NCI-H526 treated with DMSO at 0.1 percent for 48 hours (cell line): ENCODE measurements at places on chromosomes 3 and 15.

DNA sequence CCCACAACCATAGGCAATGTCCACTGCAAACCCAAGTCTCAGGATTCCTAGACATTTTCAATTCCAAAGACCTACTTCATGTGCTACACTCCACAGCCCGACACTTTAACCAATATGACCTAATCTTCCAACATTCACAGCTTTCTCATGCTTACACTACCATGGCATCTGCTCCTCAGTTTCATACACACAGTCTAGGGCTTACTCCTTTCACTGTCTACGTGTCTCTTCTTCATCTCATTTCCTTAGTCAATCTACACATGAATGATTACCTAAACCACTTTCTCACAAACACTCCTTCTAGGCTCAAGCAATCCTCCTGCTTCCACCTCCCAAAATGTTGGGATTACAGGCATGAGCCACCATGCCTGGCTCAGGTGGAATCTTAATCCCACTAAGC lies 106.3 kb downstream of the STAG1 start:
- DNase-seq = no peak

GRCh38 chr3:117144853-117145252 lies 435.3 kb downstream of the TUSC7 start:
- DNase-seq = no peak

DNA sequence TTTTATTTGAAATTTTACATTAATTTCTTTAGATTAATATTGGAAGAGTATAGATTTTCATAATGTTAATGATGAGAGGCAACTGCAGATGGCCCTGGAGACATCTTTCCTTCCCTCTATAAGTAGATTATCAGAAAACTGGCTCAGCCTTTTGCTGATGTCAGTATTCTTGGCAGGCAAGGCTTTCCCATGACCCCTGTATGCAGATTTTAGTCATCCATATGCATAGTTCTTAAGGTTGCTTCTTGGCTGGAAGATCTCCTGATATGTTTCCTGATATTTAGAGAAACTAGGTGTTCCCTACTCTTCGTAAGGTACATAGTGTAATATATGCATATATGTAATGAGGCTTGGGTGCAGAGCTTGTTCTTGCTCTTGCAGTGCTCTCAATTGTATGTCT lies 911.4 kb downstream of the EPHA3 start:
- no peak for DNase-seq

DNA sequence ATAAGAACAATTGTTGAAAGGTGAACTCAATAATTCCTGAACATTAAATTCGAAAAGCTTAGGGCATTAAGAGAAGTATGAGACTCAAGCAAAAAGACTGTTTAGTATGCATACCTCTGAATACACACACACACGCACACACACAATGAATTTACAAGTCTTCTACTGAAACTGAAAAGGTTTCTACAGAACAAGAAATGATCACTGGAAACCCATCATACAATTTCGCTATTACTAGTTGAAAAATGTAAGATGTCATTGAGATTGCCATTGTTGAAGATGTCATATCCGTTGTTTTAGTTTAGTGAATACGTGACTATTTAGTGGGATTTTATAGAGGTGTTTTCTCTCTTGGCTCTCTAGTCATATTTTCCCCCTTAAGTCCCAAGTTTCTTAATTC lies 106.8 kb downstream of the FOXB1 start:
- no peak for DNase-seq

DNA sequence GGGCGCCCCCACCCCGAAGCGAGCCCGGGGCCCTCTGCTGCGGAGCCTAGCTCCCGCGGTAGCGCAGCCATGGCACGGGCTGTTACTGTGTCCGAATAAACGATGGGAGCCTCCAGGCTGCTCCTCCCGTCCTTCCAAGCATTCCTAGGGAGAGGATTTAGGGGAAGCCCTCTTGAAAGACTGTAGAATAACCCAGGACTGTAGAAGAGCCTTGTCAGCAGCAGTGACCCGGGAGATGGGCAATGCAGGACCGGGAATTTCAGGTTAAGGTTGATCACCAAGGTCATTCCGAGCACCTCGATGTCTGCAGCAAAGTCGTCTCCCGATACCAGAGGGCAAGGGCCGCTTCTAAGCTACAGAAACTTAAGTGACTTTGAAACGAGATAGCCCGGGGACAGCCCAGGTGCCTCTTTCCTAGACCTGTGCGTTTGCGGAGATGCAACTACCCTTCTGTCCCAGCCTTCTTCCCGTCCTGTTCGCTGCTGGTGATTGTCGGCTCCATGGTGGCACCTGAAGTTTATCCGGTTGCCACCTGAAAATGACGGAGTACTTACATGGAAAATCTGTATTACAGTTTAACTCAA lies 753 bp upstream of the MYO5A start:
- DNase-seq = peak; percentile 32

- no peak for DNase-seq
Observed at GRCh38 chr15:70151462-70151861, 53.7 kb upstream of the TLE3 start.

DNA sequence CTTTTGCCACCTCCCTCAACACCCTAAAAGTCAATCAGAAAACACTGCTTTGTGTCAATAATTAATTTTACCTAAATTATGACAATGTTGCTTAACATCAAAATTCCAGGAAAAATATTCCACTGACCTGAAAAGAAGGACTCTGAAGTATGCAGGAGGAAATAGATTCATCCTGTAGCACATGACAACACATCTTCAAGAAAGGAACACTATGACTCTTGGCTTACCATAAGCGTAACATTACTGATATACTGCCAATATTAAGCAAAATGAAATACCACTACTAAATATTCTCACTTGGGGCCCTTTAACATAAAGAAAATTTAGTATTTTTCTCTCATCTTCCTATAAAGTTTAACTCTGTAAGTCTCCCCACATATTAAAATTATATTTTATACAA lies 9.6 kb downstream of the SUCLG2 start:
- no peak for DNase-seq

GRCh38 chr3:188756241-188756640 lies 415.5 kb upstream of the TPRG1 start:
- DNase-seq = no peak

DNA sequence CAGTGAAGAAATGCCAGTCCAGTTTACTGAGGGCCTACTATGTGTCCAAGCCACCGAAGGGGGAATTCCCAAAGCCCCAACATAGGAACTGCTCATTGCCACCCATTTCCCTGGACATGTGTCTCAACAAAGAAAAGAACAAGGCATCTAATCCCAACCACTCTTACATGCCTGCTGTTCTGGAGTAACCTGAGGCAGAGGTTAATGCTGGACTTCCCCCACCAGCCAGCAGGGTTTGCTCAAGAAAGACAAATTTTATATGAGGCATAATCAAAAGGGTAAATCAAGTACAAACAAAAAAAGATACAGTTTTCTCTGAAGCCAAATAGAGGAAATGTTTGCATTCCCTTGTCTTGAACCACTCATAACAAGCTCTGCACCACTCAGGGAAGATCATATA lies 4.1 kb downstream of the ADCY5 start:
- DNase-seq = no peak

- no peak for DNase-seq
Observed at GRCh38 chr3:64867224-64867623, 179.4 kb upstream of the ADAMTS9 start.

- no peak for DNase-seq
Observed at GRCh38 chr3:12299026-12299425, 10.2 kb downstream of the PPARG start.

DNA sequence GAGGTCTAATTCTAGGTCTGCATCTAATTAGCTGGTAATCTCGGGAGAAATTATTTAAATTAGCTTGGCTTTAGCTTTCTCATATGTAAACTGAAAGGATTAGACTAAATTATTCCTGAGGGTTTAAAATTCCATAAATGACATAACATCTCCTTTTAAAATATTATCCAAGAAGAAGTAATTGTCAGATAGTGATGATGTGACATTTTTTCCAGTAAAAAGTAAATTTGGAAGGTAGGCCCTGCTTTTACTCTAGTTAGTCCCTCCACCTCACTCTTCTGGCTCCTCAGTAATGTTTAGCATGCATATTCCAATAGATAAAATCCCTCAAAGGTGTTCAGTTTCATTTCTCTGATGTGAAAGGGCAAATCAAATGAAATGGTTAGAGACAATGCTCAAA lies 215.7 kb downstream of the FHIT start:
- DNase-seq = no peak

DNA sequence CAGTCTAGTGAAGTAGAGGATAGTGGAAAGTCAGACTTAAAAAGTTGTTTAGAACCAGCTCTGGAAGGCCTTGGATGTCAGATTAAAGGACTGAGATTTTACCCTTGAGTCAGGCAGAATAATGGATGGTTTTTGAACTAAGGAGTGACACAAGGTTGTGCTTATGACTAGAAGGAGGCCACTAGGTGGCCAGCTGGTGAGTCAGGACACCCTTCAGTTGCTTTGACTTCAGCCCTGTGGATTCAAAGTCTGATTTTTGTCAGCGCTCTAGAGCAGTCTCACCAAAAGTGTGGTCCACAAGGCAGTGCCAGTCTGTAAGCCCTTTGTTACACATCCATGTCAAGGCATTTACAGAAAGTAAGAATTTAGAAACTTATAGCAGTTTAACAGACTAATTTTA lies 3.8 kb upstream of the GABPB1 start:
- no peak for DNase-seq

- DNase-seq = no peak
Observed at GRCh38 chr3:177561365-177561764, 364.1 kb upstream of the TBL1XR1 start.

DNA sequence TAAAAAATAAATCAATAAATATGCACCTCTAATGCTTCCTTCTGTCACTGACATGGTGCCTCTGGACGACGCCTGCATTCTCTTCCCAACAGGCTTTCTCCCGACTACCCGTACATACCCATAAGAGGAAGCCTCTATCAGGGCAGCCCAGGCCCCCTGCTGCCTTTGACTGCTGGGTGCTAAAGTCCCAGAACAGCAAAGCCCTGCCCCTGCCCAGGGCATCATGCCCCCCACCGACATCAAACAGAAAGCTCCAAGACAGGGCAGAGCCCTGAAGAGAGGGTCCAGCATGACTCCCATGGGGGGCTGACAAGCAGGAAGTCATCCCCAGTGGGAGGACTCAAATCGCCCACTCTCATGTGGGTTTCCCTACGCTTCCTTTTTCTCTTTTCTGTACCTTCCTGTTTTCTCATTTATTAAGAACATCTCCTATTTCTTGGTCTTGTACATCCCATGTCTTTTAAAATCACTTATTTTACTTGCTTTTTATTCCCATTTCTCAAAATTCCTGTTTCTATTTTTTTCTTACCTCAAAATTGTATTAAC lies 23.4 kb downstream of the XPC start:
- DNase-seq = no peak
